ENCODE measurements at places on chromosomes 1 and 21. TPM values are rescaled to one million over a fixed set of nuclear protein-coding genes. Genes with fewer than 3 reads are reported as not detected.

LMX1A gene
- total RNA-seq = not detected

LCE2B gene
- not detected for total RNA-seq

LIN9 gene
- total RNA-seq = 2.0 TPM

PCSK9 gene
- under 0.01 TPM for total RNA-seq

HES3 gene
- not detected for total RNA-seq

LAMC2 gene
- 1,917 TPM for total RNA-seq

KANK4 gene
- total RNA-seq = 137 TPM

PLA2G2C gene
- total RNA-seq = not detected

CHD5 gene
- total RNA-seq = under 0.01 TPM

NEK2 gene
- total RNA-seq = 8.2 TPM

AGT gene
- not detected for total RNA-seq

DDR2 gene
- total RNA-seq = 27.5 TPM

All from placental epithelial cell (primary cell).